ENCODE measurements at places on chromosomes 6 and 20.

GRCh38 chr6:131381709-131382093 lies 191.3 kb upstream of the ARG1 start:
- DNase-seq = no peak

DNA sequence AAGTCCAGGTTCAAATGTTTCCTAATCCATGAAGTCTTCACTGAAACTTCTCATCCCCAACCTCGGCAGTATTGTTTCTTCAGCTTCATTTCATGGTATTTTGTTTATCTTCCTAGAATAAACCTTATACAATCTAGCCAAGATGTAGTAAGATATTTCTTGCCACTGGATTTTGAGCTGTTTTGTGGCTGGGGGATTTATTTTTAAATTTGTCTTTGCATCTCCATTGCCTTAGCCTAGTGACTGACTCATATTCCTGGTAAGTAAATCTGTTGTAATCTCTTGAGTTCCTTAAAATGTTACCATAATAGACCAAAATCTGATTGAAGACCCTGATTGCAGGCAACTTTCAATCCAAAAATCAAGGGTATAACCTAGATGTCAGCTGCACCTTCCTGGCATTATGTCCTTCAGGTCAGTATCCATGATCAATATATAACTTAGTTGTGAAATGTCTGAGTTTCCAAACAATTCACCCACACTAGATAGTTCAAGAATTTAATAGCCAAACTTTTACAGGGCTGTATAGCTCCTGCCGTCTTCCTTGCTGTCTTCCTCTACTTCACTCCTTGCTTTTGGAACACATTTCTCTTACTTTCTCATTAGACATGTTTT lies 4.7 kb upstream of the TRMT11 start:
- no peak for DNase-seq

- DNase-seq = peak; percentile 10
Observed at GRCh38 chr20:4320291-4320690, 304.9 kb upstream of the RNF24 start.

DNA sequence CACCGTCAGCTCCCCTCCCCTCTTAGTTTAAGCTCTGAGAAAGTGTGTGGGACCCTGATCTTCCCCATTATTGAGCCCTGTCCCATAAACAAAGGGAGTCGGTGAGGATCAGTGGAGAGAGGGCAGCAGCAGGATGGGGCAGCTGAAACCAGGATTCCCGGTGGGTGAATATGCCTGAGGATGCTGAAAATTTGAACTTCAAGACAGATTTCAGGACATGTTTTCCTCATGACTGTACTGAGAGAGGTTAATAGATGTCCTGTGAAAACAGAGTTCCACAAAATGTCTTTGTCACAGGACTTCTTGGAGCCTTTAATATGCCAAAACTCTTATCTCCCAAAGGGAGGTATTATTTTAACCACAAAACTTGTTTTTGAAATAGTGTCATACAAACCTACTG lies 53.5 kb upstream of the SLC22A16 start:
- DNase-seq = no peak

GRCh38 chr6:15337582-15337981 lies 91.7 kb downstream of the JARID2 start:
- no peak for DNase-seq

GRCh38 chr6:39343396-39343870 lies 20.9 kb upstream of the KCNK16 start:
- DNase-seq = no peak

GRCh38 chr20:20562507-20562906 lies 149.9 kb downstream of the RALGAPA2 start:
- no peak for DNase-seq

- DNase-seq = no peak
Observed at GRCh38 chr6:68726992-68727391, 91.9 kb downstream of the ADGRB3 start.

- DNase-seq = no peak
Observed at GRCh38 chr6:52253494-52253893, 9.2 kb upstream of the IL17F start.

GRCh38 chr20:38620441-38620840 lies 18.8 kb downstream of the ARHGAP40 start:
- DNase-seq = no peak

DNA sequence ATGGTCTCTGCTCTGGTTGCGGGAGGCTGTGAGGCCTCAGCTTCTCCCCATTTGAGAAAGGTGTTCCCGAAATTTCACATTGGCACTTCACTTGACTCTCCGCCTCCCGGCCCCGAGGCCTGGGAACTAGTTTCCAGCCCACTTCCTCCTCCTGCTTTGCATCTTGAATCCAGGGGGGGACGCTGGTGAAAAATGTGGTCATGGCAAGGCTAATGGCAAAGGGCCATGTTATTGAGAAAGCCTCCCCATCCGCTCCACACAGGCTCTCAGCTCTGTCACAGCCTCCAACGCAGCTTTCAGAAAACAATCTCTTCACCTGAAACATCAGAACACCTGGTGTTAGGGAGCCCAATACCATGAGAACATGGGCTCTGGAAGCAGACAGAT lies 5.6 kb downstream of the PLAGL2 start:
- DNase-seq = no peak

- no peak for DNase-seq
Observed at GRCh38 chr6:30194797-30195690, 18.2 kb downstream of the TRIM26 start.
